GF-D8 (cell line): ENCODE measurements at places on chromosomes 3 and 15.

GRCh38 chr15:100224206-100225185 is 117.3 kb downstream of the ADAMTS17 start:
- DNase-seq, result no peak

GRCh38 chr3:146777941-146778340 is 172.8 kb upstream of the PLSCR5 start:
- no peak for DNase-seq

DNA sequence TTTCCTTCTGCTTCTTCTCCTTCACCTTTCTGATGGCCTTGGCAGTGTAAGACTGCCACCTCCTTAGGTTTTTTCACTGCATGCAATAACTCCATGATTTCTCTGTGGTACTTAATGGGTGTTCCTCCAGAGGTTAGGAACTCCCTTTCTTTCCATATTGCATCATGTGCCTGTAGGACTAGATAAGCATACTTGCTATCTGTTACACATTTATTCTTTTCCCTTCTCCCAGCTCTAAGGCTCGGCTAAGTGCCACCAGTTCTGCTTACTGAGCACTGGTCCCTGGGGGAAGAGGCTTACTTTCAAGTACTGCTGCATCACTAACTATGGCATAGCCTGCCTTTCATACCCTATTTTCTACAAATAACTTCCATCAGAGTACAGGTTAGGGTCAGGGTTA is 351.8 kb downstream of the OTOL1 start:
- DNase-seq, result no peak

DNA sequence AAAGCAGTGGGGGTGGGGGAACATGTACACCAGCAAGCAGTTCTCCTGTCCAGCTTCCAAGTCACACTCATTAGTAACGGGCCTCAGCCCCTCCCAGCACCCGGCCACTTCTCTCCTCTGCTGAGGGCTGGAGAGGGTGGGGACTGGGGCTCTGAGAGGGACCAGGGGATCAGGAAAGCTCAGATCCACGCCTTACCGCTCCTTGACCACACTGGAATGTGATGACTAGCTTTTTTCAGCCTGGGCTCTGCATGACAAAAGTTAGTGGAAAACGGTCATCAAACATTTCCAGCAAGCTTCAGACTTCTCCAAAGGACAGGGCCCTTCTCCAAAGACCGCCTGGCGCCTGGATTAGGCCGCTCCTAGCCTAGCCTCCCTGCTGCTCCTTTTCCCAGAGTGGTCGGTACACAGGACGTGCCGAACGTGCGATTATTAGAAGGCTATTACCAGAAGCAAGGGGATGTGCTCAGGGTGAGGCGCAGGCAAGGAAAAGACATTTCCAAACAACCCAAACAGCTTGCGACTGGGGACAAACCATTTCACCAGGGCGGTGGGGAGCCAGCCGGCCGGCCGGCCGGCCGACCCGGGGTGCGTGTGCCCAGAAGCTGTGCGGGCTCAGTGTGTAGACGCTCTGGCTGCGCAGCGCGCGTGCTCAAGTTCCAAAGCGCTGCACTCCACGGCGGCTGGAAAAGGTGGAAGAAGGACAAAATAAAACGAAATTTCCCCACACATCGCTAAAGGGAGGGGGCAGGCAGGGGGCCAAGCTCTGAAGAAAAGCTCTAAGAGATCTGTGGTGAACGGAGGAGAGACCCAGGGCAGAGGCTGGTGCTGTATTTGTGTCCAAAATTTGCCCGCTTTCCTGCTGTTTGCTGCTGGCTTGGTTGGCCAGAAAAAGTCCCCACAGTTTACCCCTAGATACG is 51.0 kb upstream of the SSR3 start:
- DNase-seq, result no peak
